Urinary bladder (tissue), 4 donors: ENCODE measurements at places on chromosomes 11 and 22. TPM values are rescaled to one million over a fixed set of nuclear protein-coding genes. Genes with fewer than 3 reads are reported as not detected.

NLRP6 gene
- 0.67 TPM for polyA plus RNA-seq

PRODH gene
- 7.5 TPM for polyA plus RNA-seq

DNA sequence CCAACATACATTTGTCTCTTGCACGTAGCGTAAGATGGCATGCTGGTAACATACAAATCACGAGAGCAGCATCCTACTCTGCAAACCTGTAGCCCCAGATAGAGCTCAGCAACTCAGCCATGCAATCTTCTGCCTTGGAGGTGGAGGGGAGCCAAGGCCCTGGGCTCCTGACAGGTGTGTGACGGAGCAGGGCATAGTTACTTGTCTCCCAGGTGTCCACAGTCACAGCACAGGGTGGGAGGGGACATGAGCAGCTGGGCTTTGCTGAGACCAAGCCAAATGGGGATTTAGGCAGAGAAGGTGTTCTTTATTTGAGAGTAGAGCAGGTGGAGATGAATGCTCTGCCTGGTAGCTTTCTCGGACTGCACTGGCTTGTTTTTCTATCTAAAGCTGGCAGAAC is 111.7 kb downstream of the TEAD1 start:
- no peak for DNase-seq

GRCh38 chr11:47768101-47768612 is 1.0 kb upstream of the FNBP4 start:
- DNase-seq: peak; percentile 68

GRCh38 chr11:37595845-37596244 is 997.8 kb upstream of the RAG2 start:
- DNase-seq: no peak

DNA sequence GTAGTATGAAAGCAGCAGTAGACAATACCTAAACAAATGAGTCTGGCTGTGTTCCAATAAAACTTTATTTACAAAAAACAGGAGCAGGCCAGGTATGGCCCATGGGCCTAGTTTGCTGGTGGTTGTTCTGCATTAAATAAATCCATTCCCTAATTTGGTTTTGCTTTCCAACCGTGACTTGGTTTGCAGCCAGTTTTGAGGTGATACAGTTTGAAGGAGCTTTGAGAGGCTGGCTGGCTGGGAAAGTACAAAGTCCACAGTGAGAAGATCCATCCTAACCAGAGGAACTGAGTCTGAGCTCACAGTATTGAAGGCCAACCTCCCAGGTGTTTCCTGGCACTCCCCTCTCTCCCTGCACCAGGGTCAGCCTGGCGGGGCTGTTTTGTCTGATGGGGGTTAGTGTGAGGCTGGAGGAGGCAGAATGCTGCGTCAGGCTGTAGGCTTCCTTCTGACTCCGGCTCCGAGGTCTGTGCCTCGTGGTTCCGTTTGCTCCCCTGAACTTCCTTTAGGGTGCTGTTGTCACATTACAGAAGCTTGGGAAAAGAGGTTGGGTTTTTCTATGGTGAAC is 129.5 kb downstream of the MICAL2 start:
- DNase-seq: no peak
